ENCODE measurements at places on chromosomes 7 and 10.

- peak; percentile 80 for DNase-seq
These were observed 2.9 kb downstream of the AQP1 start for GRCh38 chr7:30914596-30914995.

DNA sequence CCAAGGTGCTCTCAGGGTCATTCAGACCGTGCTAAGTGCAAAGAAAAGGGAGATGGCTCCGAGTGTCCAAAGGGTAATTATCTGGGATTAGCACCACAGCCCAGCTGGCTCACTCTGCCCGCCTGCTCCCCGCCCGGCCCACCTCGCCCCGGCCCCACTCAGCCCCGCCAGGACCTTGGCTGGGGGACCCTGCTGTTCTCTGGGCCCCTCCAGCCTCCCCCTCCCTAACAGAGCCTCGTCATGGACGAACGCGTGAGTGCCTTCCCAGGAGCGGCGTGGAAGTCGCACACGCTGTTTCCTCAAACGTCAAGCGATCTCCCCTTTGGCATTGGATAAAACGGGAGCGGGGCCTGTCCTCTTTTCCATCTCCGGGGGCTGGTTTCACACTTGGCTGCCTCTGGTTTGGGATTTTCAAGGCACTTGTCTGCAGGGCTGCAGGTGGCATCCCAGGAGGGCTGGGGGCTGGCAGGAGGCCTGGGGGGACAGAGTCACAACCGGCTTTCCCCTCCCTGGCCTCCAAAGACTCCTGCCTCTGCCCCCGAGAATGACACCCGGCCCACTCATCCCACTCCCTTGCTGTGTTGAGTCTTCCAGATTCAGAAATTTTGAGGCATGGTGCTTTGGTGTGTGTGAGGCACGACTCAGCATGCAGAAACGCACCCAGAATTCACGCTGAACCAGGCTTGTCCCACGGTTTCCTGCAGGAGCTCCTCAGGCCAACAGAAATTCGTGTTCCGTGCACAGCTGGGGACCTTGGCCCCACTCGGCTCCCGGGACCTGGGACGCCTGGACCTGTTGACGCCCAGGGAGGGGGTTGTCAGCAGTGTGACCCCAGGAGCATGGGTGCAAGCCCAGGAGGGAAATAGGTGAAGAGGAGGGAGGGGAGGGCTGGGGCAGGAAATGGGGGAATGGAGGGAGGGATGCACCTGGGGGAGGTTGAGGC, 110.0 kb downstream of the PDGFA start:
- DNase-seq = no peak

DNA sequence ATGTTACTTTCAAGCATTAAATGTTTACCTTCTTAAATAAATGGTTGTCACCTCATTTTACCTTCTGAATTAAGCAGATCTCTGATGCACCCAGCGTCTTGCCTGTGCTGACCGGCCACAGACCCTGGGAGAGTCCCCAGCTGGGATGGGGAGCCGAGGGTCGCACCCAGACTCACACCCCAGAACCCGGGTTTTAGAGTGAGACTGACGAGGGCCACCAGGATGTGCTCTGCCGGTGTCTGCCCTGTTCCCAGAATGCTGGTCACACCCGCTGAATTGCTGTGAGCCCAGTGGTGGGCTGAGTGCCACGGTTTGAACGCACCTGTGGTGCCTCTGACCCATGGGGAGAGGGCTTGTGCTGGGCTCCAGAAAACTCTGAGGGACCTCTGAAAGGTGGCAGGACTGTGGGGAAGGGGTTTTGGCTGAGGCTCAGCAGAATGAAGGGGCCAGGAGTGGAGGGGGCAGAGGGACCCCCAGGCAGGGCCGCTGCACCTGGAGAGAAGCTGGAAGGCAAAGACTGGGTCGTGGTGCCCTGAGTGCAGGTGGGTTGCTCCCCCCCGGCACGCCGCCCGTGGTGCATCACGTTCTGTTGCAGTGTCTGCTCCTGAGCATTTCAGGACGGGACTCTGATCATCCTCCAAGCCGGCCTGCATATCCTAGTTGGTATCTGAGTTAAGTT, 39.2 kb downstream of the INPP5A start:
- DNase-seq = no peak

DNA sequence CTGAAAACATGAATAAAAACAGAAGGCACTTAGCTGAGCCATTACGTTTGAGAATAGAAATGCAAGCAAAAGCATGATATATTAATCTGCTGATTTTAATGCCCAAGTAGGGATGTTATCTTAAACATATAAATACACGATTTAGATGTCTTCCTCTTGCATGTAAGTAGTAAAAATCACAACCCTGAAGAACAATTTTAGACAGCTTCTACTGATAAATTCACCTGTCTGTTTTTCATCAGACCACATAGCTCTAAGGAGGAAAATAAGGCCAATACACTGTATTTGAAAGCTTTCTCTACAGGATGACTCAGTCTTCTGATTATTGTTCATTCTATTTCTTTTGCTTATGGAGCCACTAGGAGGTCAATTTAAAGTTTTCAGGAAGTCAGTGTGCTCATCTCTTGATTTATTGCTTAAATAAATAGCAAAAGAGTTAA, 210.9 kb upstream of the CHRM2 start:
- DNase-seq = no peak

DNA sequence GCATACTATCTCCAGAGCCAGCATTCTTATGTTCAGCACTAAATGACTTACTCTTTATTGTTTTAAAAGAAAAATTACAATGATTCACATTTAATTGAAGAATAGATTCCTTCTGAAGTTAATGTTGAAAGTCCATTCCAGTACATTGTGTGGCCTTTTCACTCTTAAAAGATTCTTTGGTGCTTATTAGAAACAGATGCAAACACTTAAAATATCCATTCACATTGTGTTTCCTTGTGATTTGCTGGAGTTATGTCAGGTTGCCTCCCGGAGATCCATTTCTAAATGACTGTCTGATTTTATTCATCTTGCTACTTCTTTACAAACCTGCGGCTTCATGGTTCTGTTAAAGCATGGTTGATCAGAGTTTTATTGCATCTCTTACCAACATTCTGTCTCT, 152.8 kb downstream of the FOXP2 start:
- DNase-seq = peak; percentile 54

DNA sequence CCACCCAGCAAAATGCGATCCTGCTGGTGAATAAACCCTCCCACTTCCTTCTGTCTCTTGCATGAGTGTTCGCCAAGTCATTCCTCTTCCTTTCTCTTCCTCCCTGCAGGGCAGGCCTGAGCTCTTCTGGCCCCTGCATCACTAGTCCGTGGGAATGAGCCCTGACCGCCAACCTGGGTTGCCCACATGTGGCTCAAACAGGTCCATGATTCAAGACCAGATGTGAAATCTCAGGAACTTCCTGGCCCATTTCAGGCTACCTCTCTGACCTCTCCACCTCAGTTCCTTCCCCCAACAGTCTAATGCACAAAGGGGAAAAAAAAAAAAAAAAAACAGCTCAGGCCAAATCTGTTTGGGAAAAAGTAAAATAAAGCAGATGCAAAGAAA, 5.4 kb upstream of the YWHAG start:
- DNase-seq = peak; percentile 75

DNA sequence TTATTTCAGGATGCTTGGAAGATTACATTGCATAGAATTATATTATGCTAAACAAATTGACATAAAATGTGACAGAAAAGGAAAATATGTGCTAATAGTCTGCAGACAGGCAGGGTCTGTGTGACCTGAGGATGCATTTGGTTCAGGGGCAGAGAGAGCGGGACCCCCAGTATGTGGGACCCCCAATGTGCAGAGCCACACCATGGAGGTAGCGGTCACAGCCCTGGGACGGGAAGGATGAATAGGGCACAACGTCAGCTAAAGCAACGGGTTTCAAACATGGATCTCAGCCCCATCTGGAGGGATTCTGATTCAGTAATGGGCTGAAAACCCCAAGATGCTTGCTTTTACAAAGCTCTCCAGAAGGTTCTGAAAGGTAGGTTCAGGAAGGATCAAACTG, 251.8 kb upstream of the ADARB2 start:
- no peak for DNase-seq

DNA sequence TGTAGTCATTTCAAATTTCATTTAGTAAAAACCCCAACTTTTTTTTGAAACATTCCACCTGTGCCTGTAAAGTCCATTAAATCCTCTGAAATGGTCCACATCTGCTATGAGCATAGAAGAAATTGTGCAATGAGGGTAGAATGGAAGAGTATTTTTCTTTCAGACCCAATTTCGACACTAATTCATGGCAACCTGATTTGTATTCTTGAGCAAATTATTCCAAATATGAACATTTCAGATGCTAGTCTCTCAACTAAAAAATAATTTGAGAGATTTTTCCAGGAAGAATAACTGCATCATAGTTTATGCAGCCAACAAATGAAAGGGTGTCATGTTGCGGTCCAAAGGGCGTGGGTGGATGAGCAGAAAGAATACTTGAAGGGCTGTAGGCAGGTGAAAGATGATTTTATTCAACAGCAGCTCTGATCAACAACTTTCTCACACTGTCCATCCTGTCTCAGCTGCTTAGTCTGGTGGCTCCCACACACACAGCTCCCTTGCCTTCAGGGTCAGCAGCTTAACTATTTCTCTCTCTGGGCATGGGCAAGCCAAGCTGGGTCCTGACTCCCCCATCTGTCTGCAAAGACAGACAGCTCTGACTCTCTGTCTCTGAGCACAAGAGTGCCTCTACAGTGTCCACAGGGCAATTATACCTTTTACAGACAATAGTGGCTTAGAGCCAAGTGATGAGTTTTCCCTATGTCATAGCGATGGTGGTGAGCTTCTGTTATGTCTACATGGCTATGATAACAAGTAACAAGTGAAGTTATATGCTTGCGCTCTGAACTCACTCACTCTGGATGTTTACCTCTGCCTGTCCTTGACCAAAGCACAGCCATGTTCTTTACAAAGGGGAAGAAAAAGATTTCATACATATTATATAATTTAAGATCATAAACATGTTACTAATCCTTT, 11.5 kb downstream of the STEAP2 start:
- peak; percentile 97 for DNase-seq

DNA sequence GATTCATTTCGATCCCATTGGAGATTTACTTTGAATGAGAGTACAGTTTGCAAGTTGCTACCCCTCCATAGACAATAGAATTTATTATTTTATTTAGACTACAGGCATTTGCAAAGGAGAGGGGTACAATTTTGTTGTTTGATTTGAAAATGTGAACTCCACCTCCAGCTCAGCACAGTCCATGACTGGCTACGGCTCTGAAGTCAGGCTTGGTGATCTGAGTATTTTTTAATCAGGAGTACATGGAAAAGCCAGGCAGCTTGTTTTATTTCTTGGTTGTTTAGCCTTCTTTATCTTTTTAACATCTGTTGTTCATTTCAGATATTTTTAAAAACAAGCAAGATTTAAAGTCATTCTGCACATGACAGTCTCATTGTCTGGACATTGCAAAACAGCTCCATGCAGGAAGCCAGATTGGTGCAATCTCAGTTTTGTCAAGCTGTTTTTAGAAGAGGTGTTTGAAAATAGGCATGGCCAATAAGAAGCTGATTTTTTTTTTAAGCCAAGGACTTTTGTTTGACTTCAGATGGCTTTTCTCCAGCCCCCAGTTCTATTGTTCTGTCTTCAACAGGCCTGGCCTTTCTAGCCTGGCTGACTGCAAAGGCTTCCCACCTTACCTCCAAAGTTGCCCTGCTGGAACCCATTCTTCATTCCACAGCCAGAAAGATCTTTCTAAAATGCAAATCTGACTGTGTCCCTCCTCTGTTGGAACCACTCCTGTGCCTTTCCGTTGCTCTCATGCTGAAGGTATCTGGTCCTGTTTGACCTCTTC, 12.2 kb downstream of the PLXDC2 start:
- DNase-seq = peak; percentile 25

GRCh38 chr10:34305189-34305588, 509.9 kb downstream of the PARD3 start:
- DNase-seq = no peak

DNA sequence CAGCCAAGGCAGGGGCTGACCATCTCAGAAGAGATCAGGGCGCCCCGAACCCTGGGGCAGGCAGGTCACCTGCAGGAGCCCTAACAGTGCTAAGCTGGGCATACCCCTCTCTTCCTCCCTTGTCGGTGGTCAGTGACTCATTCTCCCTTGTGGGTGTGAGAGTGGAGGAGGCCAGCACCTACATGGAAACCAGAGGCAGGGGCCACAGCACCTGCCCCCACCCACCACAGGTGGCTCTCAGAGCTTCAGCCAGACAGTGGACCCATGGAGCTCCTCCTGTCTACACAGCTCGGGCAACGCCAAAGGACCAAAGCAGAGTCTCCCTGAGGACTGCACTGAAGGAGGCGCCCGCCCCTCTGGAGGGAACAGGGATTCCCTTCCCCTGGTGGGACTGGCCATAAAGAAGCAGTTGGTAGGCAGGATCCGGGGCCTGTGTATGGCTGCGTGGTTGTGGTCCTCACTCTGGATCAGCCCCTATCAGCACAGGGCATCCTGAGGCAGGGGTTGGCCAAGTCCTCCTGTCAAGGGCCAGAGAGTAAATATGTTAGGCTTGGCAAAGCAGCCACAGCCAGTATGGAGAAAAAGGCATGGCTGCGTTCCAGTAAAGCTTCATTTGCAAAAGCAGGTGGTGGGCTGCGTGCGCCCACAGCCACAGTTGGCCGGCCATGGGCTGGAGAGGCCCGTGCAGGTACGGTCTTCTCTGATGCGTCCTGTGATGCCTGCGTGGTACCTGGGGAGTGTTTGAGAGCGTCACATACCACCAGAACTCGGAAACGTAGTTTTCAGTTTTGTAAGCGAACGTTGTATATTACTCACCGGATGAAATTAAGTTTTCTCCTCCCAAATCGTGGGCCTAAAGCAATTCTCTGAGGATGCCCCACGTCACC, 198.2 kb downstream of the EBF3 start:
- no peak for DNase-seq

GRCh38 chr7:95547361-95548348, 48.7 kb downstream of the PDK4 start:
- no peak for DNase-seq

- DNase-seq = no peak
These were observed 157.0 kb downstream of the NEBL start for GRCh38 chr10:20740120-20740519.

DNA sequence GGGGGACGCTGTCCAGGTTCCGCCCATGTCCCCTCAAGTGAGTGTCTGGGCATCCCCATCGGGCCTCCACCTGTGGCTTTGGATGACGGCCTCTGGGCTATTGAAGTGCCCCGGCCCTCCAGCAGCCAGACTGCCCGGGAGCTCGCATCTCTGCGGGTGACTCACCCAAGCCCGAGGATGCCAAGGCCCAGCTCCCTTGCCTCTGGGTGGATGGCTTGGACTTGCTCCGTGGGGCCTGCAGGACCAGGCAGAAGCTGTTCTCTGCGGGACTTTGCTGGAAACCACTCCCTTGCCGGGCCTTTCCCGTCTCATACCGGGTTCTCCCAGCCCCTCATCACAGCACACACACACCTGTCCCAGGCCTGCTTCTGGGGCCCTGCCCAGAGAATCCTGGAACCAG, 22.4 kb downstream of the DPYSL4 start:
- DNase-seq = peak; percentile 31

DNA sequence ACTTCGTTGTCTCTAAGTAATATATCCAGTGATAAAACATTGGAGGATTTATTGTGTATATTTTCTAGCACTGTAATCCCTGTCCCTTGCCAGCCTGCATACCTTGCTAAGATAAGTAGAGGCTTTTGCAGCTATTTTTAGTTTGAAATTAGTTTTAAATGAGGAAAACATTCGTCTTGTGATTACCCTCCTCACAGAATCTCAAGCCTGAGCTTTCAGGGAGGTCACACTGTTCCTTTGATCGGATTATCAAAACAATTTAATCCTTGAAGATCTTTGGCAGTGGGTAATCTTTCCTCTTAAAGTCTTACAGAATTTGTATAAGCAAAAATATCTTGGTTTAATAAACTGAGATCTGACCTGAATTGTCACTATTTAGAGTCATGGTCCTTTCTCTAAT, 897.0 kb upstream of the CELF2 start:
- DNase-seq = no peak
